A172 (cell line): ENCODE measurements at places on chromosomes 4 and X.

DNA sequence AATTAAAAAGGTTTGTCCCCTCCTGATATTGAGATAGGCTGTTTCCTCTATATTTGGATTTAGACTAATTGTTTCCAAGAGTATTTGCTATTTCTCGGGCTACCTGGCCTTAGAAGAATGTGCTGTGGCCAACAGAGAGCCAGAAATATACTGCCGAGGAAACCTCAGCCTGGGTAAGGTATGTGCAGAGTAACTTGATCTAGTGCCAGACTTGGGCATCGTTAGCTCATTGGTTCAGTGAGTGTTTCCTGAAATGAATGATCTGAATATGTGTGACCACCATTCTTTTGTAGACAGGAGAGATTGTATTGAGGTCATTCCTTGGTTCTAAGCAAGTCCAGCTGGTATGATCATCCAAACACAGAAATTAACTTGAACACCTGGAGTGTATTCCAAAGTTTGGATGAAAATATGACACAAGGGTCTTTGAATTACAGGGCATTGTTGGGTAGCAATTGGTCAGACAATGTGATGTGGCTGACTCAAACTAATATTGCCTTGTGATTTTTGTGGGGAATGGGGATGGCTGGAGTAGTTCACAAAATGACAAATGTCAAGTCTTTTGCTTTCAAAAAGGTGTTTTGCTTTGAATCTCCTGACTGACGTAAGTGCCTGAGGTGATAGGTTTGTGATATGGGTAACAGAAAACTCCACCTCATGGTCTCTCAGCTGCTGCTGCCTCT, 100.2 kb upstream of the CXCL13 start:
- DNase-seq: no peak

DNA sequence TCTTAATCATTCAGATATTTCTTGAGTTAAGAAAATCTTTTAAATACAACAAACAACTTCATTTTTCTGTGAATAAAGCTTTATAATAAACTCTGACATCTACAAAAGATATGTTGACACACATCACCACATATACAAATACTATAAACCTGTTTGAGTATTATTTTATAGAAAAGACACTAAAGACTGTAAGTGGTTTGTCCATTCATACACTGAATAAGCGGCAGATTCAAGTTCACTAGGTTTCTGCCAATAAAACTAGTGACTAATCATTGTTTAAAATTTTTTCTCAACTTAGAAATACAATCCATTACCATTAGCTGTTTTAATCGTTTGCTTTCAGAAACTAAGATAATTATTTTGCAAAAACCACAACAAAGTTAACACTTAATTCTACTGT, 1900.0 kb downstream of the C4orf33 start:
- DNase-seq: no peak

DNA sequence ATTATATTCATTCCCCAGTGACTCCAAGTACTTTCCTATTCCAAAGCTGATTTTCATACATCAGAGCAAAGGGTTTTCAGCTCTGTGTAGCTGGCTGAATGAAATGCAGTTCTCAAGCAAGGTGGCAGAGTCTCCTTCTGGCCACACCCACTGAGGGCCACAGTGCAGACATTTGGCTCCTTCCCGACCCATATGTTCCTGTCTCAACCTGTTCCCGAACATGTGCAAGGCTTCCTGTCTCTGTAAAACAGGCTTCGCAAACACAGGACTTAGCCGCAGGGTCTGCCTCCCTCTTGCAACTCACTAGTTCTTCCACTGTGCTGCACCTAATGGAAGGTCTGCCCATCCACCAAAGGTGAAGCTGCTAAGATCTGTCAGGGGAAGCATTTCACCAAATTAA, 249.2 kb downstream of the MID1IP1 start:
- no peak for DNase-seq

GRCh38 chr4:139574641-139575040, 18.6 kb upstream of the SETD7 start:
- no peak for DNase-seq

GRCh38 chr4:129822701-129823100, 726.7 kb downstream of the C4orf33 start:
- DNase-seq: peak; percentile 57

DNA sequence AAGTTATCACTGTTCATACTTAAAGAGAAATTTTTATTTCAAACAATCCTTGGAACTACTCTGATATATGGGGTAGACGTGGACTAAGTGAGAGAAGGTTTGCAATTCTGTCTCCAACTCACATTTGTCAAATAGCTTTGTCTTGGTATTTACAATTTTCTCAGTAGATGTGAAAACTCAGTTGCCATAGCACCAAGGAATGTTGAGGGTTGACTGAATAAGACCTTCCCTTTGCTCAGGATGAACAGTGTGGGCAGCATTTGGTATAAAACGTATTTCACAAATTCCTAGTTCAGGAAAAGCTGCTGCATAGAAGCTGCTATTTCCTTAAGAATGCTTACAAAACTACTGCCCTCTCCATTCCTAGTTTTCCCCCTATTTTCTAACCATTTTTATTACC, 399.5 kb downstream of the NKX6-1 start:
- no peak for DNase-seq

- no peak for DNase-seq
These were observed 2.6 kb upstream of the VSIG4 start for GRCh38 chrX:66042307-66043077.

DNA sequence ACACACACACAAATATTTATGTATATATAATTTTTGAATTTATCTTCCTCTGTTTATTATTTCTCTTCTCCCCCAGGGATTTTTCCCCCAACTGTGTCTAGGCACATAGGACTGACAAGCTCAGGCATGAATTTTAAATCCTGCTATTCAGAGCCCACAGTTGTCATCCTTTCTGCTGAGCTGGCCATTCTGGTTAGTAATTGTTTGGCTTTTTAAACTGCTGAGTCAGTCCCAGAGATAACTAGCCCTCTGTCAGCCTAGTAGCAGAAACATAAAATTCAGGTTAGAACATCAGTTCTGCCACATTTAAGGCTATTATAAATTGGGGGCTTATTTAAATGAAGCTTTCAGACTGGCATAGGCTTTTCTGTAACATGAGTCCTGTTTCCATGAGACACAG, 151.7 kb upstream of the MAOA start:
- no peak for DNase-seq

DNA sequence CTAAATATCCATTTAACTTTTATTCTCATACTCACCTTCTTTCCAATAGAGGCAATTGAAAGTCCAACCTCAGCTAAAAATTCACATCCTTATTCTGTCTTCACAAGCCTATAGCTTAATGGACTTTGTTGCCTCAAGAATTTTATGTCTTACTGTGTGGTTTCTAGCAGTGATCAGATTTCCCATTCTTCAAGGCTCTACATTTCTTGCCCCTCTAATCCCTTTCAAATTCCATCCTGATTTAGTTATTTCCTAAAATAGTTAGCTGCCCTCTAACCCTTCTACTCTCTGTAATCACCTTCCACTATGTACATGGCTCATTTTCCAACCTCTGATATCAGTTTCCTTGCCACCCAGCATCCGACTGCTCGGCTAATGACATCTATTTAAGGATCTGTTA, 204.1 kb upstream of the CENPE start:
- no peak for DNase-seq
